Mesothelial cell of epicardium (in vitro differentiated cells): ENCODE measurements at places on chromosomes 5 and 9.

DNA sequence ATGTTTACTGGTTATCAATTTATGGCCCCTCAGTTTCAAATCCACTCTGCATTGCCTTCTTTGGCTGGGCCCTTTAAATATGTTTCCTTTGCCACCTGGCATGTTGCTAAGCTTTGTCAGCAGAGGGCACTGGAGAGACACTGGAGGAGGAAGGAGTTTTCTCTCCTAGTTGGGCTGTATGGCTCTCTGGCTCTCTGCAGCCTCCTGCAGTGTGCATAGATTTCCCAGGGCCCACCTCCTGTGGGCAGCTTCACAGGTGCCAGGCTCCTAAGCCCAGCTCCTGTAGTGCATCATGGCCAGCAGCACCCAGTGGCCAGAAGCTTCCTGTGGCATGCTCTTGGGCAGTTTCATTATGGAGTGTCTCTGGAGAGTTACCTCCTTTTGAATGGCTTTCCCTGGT, 23.3 kb downstream of the CAVIN4 start:
- no peak overlapping the region for H3K27ac ChIP-seq
- peaks cover 18% of the 10 kb centered on the region for H3K4me1 ChIP-seq
- DNase-seq: no peak
- no peaks in the 10 kb centered on the region for H3K36me3 ChIP-seq
- no peak overlapping the region for H3K4me3 ChIP-seq
- H3K27me3 ChIP-seq: peaks cover 7% of the 10 kb centered on the region

DNA sequence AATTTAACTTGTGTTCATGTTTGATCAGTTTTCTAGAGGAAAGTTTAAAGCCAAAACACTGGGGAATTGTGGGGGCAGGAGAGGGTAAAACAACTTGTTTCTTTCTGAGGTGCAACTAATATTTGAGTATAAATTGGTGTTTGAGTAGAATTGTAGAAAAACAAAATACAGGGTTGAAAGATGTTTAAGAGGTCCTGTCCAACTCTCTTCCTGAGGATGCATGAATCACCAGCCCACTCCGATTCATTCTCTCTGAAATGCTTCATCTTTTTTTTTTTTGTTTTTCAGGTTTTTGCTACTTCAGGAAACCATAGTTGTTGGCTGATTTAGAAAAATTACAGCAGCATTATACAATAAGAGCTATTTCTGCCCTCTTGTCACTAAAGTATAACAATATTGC, 42.4 kb upstream of the TMC1 start:
- no peak overlapping the region for H3K27ac ChIP-seq
- H3K4me1 ChIP-seq: peaks cover 62% of the 10 kb centered on the region
- no peaks in the 10 kb centered on the region for H3K36me3 ChIP-seq
- DNase-seq: no peak
- no peak overlapping the region for H3K4me3 ChIP-seq

GRCh38 chr5:53201746-53202145, 92.2 kb upstream of the MOCS2 start:
- H3K27me3 ChIP-seq: peaks cover 3% of the 10 kb centered on the region
- H3K36me3 ChIP-seq: no peaks in the 10 kb centered on the region
- peaks cover 6% of the 10 kb centered on the region for H3K4me1 ChIP-seq
- H3K4me3 ChIP-seq: no peak overlapping the region
- DNase-seq: no peak

GRCh38 chr9:26346942-26347477, 545.6 kb downstream of the CAAP1 start:
- H3K27ac ChIP-seq: no peak overlapping the region
- H3K27me3 ChIP-seq: no peaks in the 10 kb centered on the region
- H3K36me3 ChIP-seq: no peaks in the 10 kb centered on the region
- H3K4me3 ChIP-seq: no peak overlapping the region

DNA sequence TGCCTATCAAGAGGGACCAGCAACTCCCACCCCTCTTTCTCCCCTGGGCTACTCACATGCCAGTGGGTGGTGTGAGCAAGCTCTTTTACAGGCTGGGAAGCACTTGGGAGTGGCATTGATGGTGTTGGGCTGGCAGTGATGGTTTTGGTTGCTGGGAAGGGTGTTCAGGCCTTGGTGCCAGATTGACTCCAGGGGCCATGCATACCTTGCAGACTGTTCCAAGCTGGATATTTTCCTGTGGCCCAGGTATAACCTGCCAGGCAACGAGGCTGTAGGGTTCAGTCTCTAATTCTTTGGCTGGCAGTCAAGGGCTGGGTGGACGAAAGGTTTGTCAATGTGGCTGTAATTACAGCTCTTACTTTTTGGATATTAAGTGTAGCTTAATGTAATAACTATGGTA, 177.3 kb downstream of the MACROH2A1 start:
- no peak overlapping the region for H3K4me3 ChIP-seq
- no peak for DNase-seq
- H3K4me1 ChIP-seq: peaks cover 11% of the 10 kb centered on the region
- peaks cover 8% of the 10 kb centered on the region for H3K27me3 ChIP-seq

GRCh38 chr9:137000177-137000930, 4.0 kb upstream of the CLIC3 start:
- H3K27ac ChIP-seq: peak overlapping the region; percentile 88
- H3K4me3 ChIP-seq: no peak overlapping the region
- no peaks in the 10 kb centered on the region for H3K27me3 ChIP-seq
- peaks cover 24% of the 10 kb centered on the region for H3K4me1 ChIP-seq

GRCh38 chr9:36999728-37000333, 34.2 kb downstream of the PAX5 start:
- DNase-seq: no peak
- peaks cover 96% of the 10 kb centered on the region for H3K27me3 ChIP-seq

DNA sequence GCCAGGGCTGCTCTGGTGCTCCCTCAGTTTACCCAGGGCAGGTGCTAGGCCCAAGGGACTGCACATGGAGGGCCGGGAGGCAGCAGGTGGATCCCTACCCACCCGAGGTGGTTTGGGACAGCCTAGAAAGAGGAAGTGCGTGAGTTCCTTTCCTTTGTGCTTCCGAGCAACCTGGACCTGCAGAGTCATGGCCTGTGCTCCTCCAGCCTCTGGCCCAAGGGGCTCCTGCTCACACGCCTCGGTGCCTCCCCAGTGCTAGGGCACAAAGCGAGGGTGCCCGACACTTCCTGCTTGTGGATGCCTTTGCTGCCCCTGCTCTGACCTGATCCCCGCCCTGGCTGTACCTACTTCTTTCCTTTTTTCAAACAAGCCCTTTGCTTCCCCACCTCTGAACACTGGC, 79.3 kb downstream of the RXRA start:
- H3K27me3 ChIP-seq: no peaks in the 10 kb centered on the region
- H3K4me3 ChIP-seq: no peak overlapping the region
- H3K4me1 ChIP-seq: peaks cover 44% of the 10 kb centered on the region
- DNase-seq: no peak

DNA sequence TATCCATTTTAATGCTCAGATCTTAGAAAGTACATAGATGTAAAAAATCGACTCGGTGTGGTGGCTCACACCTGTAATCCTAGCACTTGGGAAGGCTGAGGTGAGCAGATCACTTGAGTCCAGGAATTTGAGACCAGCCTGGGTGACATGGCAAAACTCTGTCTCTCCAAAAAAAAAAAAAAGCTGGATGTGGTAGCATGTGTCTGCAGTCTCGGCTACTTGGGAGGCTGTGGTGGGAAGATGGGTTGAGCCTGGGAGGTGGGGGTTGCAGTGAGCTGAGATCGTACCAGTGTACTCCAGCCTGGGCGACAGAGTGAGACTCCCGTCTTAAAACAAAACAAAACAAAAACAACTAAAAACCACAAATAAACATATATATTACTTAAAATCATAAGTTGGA, 61.4 kb downstream of the RASA1 start:
- H3K27me3 ChIP-seq: no peaks in the 10 kb centered on the region
- H3K27ac ChIP-seq: no peak overlapping the region
- H3K4me3 ChIP-seq: no peak overlapping the region
- H3K4me1 ChIP-seq: peaks cover 10% of the 10 kb centered on the region
- H3K36me3 ChIP-seq: peaks cover 8% of the 10 kb centered on the region
- DNase-seq: no peak

GRCh38 chr5:83701886-83702285, 18.8 kb downstream of the HAPLN1 start:
- no peak overlapping the region for H3K27ac ChIP-seq
- H3K27me3 ChIP-seq: no peaks in the 10 kb centered on the region
- DNase-seq: no peak
- H3K4me3 ChIP-seq: no peak overlapping the region
- no peaks in the 10 kb centered on the region for H3K4me1 ChIP-seq

DNA sequence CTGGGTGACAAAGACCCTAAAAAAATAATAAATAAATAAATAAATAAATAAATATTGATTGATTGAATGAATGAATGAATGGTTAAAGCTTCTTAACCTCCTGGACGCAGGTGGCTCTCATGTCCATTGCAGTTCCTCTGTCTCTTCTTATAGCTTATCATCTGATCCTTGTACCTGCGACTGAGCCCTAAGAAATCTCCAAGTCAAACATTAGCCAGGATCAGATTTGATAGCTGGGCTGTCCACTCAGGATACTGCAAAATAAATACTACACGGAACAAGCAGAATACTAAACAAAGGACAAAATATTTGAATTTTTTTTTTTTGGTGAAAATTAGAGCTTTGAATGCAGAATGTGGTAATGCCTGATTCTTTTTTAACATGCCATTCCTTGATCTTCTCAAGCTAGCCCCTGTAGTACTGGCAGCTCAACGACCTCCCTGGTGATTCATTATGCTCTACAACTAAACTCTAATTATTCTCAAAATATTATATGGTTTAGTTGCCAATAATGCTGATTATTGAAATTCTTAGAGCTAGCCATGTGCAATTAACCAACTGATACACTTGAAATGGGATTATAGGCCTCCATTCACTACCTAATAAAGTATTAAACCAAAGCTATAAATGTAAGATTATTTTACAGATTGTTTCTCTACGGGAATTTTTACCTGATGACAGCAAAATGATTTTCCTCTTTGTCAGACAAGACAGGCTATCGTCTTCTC, 9.9 kb upstream of the TMEM245 start:
- no peak overlapping the region for H3K4me3 ChIP-seq
- no peak for DNase-seq
- no peak overlapping the region for H3K27ac ChIP-seq
- H3K36me3 ChIP-seq: no peaks in the 10 kb centered on the region
- H3K27me3 ChIP-seq: no peaks in the 10 kb centered on the region

DNA sequence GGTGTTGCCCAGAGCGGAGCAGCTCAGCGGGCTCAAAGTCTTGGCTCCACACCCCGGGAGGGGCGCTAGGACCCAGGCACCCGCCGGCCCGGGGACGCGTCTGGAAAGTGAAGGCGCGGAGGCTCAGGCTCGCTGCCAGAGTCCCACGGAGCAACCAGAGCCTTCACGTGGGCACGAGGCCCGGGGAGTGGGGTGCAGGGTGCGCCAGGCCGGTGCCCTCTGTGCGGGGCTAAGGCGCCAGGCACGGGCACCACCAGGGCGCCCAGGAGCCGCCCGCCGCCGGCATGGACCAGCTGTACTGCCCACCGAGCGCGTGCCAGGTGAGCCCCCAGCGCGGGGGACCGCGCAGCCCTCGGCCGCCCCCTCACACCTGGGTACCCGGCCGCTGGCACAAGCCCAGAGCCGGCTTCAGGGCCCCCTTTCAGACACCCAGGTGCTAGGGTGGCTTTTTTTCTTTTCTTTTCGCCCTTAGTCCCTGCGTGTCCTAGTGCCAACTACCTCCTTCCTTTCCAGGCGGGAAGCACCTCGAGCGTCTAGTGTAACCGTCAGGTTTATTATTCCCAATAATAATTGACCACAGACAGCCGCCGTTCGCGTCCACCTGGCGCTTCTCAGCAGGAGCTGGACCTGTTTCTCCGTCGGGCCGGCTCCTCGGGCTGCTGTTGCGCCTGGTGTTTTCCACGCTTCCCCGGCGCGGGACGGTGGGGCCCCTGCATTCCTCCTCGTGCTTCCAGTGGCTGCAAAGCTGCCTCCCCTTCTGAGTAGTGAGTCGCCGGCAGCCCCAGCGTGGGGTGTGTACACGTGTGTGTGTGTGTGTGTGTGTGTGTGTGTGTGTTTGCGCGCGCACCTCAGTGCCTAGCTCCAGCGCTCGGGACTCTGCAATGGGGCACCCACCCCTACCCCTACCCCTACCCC, 30.1 kb upstream of the PDE8B start:
- H3K27ac ChIP-seq: no peak overlapping the region
- H3K4me3 ChIP-seq: peak overlapping the region; percentile 69
- peaks cover 57% of the 10 kb centered on the region for H3K27me3 ChIP-seq
- H3K4me1 ChIP-seq: peaks cover 6% of the 10 kb centered on the region

DNA sequence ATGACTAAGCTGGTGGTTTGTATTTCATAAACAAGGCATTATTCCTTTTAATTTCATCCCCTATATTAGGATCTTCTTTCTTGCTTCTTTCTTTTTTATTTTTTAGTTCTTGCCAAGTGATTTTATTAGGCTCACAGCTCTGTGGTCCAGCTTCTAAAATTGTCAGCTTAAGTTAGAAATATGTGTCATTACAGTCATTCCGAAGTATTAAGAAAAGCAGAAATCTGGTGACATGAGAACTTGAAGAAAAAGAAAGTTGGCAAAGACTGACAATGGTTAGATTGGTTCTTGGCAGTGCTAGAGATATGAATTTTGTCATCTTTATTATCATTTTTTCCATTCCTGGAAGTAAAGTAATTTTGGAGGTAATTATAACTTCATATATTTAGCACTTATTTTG, 166.5 kb upstream of the PRR16 start:
- H3K4me3 ChIP-seq: no peak overlapping the region
- no peaks in the 10 kb centered on the region for H3K36me3 ChIP-seq
- H3K27me3 ChIP-seq: peaks cover 1% of the 10 kb centered on the region
- no peak overlapping the region for H3K27ac ChIP-seq

GRCh38 chr9:23635276-23635675, 190.8 kb downstream of the ELAVL2 start:
- H3K27ac ChIP-seq: no peak overlapping the region
- H3K4me1 ChIP-seq: no peaks in the 10 kb centered on the region
- no peaks in the 10 kb centered on the region for H3K36me3 ChIP-seq
- no peaks in the 10 kb centered on the region for H3K27me3 ChIP-seq
- no peak overlapping the region for H3K4me3 ChIP-seq

DNA sequence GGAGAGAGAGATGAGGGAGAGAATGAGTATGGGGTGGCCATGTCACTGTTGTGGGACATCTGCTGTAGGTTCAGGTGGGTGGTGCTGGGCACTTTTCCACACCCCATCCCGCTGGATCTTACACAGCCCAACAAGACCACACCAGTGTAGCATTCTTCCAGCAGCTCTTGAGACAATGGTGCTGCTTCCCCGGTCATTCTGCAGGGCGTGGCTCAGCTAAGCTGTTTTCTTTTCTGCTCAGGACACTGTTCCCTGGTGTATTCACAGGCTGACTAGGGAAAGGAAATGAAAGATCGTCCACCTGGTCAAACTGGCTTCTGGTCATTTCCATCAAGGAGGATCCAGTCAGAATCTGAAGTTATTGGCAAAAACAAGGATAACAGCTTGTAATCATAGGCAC, 75.6 kb downstream of the S1PR3 start:
- H3K27ac ChIP-seq: no peak overlapping the region
- no peaks in the 10 kb centered on the region for H3K36me3 ChIP-seq
- DNase-seq: no peak
- no peak overlapping the region for H3K4me3 ChIP-seq
- peaks cover 7% of the 10 kb centered on the region for H3K27me3 ChIP-seq
- H3K4me1 ChIP-seq: no peaks in the 10 kb centered on the region

- no peaks in the 10 kb centered on the region for H3K36me3 ChIP-seq
- no peak for DNase-seq
- H3K27me3 ChIP-seq: peaks cover 13% of the 10 kb centered on the region
- H3K4me1 ChIP-seq: no peaks in the 10 kb centered on the region
- no peak overlapping the region for H3K27ac ChIP-seq
Observed at GRCh38 chr9:108217431-108218349, 638.1 kb downstream of the ACTL7B start.
